ENCODE measurements at places on chromosomes 12 and 14.

- no peak for DNase-seq
Observed at GRCh38 chr14:99511421-99512109, 30.4 kb downstream of the CCNK start.

- DNase-seq: no peak
Observed at GRCh38 chr14:55730592-55731310, 150.7 kb downstream of the KTN1 start.

- no peak for DNase-seq
Observed at GRCh38 chr12:76544601-76545261, 14.8 kb downstream of the OSBPL8 start.

GRCh38 chr14:104875412-104875751, 10.3 kb downstream of the CEP170B start:
- DNase-seq: no peak

- DNase-seq: no peak
Observed at GRCh38 chr14:102793531-102794328, 16.5 kb downstream of the TRAF3 start.

GRCh38 chr14:92058006-92058917, 18.4 kb upstream of the TRIP11 start:
- no peak for DNase-seq

- no peak for DNase-seq
Observed at GRCh38 chr12:53817021-53817389, 65.2 kb upstream of the CISTR start.

- DNase-seq: no peak
Observed at GRCh38 chr14:31986405-31986804, 90.7 kb upstream of the ARHGAP5 start.

- DNase-seq: no peak
Observed at GRCh38 chr12:58388261-58388660, 446.9 kb downstream of the ATP23 start.

DNA sequence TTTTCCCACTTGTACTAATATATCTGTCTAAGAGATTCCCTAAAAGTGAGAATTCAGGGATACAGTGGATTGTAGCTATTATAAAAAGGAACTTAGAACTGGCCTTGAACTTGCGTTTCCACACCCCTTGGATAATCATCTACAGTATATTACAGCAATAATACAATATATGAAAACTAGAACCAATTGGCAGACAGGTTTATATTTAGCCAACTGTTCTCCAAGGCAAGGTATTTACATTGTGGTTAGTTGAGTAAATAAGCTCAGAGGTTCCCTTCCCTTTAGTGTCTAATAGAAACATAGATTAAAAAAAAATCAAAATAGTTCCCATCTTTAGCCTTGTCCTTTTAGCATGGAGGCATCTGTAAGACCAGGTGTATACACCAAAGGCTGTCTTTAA, 42.1 kb downstream of the LIMA1 start:
- no peak for DNase-seq

- DNase-seq: no peak
Observed at GRCh38 chr14:94393474-94393873, 5.1 kb upstream of the SERPINA1 start.

GRCh38 chr14:99972748-99973466, 92.3 kb upstream of the EVL start:
- DNase-seq: no peak

DNA sequence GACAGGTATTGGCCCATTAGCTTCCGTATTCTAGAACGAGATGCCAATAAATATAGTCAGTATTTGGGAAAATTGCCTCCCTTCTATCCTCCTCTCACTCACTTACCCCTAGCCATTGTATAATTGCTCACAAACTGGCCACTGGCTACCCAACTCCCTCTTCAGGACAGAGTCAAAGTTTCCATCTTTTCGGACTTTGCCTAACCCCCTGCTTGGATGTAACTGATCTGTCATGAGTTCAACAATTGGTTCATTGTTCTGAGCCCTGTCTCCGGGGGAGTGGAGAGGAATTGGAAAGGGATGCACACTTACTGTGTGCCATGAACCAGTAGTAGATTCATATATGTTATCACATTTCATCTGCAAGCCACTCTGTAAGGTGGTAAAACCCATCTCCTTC, 12.2 kb downstream of the MYRFL start:
- no peak for DNase-seq

- no peak for DNase-seq
Observed at GRCh38 chr12:108667349-108667748, 33.7 kb upstream of the SELPLG start.

DNA sequence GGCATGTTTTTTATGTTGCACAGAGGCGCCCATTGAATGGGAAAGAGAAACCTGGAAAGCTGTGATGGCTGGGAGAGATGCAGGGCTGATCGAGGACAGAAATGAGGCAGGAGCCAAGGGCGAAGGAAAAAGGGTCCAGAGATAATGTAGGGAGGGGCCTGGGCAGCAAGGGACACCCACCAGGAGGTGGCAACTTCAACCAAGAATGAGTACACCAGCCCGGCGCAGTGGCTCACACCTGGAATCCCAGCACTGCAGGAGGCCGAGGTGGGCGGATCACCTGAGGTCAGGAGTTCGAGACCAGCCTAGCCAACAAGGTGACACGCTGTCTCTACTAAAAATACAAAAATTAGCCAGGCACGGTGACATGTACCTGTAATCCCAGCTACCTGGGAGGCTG, 4.0 kb downstream of the SSH1 start:
- no peak for DNase-seq

DNA sequence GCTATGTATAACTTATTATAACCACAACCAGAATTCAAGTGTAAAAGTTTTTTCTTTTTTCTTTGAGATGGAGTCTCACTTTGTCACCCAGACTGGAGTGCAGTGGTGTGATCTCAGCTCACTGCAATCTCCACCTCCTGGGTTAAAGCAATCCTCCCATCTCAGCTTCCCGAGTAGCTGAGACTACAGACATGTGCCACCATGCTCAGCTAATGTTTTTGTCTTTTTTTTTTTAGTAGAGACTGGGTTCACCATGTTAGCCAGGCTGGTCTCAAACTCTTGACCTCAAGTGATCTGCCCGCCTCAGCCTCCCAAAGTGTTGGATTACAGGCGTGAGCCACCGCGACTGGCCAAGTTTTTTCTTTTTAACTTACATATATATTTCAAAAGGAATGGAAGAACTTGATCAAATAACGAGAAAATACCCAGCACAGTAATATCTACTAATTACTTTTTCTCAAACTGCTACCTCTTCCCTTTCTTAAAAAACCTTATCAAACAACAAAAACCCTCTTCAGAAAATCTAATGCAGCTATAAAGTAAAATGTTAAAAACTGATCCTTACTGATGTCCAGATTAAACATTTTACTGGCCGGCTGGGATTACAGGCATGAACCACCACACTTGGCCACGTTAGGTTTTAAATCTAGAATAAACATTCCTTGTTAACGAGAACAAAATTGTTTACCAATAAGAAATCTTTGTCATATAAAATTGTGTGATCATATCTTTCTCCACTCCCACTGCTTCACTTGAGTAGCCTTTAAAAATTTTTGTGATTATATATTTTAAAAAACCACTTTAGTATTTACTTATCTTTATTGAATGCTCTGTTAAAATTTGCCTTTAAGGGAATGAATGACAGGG, 41.3 kb upstream of the WDR89 start:
- DNase-seq: no peak
